ENCODE measurements at places on chromosomes 5 and 9. TPM values are rescaled to one million over a fixed set of nuclear protein-coding genes. Genes with fewer than 3 reads are reported as not detected.

Gene AK8
- total RNA-seq, result not detected

Gene FAM153A
- total RNA-seq, result 3.3 TPM

Gene FAT2
- total RNA-seq, result not detected

Gene ANKRD18A
- 14.9 TPM for total RNA-seq

Gene SPZ1
- not detected for total RNA-seq

Gene KIAA1958
- 17.2 TPM for total RNA-seq

Gene PTGS1
- 6.4 TPM for total RNA-seq

Gene ROPN1L
- not detected for total RNA-seq

Gene PCDHA9
- total RNA-seq, result 0.83 TPM

DNA sequence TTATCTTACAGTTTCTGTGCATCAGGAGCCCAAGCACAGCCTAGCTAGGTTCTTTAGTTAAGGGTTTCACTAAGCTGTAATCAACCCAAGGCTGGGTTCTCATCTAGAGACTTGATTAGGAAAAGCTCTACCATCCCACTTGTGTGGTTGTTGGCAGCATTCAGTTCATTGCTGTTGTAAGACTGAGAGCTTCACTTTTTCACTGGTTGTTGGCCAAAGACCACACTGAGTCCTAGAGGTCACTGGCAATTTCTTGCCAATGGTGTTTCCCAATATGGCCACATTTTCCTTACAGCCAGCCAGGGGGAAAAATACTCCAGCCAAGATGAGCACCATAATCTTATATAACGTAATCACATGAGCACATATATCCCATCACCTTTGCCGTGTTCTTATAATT is 74.3 kb downstream of the SMIM15 start:
- DNase-seq, result no peak
- H3K27me3 ChIP-seq, result no peaks in the 10 kb centered on the region
- H3K36me3 ChIP-seq, result no peaks in the 10 kb centered on the region

DNA sequence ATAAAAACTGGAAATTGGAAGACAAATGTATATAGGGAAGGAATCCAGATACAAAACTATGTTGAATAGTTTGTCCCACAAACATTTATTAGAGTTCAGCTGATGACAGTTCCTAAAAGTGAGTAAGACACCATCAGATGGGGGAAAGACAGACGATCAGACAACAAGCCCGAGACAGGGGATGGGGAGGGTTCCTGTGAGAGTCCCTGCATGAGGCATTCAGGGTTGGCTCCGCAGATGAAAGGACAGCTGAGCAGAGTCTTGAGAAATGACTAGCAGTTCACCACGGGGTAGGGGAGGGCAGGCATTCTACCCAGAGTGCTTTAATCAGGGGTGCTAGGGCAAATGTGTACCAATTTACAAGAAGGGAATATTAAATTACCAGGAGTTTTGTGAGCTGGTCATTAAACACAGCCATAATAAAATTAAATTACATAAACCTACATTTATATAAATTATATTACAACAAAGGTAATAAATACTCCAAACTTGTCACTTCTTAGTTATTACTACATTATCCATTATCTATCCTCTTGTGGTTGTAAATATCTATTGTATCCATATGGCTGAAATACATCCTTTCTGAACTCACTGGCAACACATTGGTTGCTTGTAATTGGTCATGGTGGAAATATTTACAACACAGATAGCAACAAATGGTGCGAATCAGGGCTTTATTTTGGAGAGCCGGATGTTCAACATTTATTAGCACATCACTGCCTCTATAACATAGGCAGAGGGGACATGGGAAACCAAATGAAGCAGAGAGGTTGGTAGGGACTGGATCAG is 27.8 kb downstream of the TNFSF15 start:
- H3K27me3 ChIP-seq, result no peaks in the 10 kb centered on the region
- no peaks in the 10 kb centered on the region for H3K36me3 ChIP-seq
- DNase-seq, result no peak
- no peak overlapping the region for H3K4me3 ChIP-seq
- H3K27ac ChIP-seq, result no peak overlapping the region

- H3K36me3 ChIP-seq, result no peaks in the 10 kb centered on the region
- H3K27me3 ChIP-seq, result no peaks in the 10 kb centered on the region
- no peak overlapping the region for H3K27ac ChIP-seq
- no peak for DNase-seq
These were observed 23.1 kb downstream of the PRELID2 start for GRCh38 chr5:145811834-145812625.

DNA sequence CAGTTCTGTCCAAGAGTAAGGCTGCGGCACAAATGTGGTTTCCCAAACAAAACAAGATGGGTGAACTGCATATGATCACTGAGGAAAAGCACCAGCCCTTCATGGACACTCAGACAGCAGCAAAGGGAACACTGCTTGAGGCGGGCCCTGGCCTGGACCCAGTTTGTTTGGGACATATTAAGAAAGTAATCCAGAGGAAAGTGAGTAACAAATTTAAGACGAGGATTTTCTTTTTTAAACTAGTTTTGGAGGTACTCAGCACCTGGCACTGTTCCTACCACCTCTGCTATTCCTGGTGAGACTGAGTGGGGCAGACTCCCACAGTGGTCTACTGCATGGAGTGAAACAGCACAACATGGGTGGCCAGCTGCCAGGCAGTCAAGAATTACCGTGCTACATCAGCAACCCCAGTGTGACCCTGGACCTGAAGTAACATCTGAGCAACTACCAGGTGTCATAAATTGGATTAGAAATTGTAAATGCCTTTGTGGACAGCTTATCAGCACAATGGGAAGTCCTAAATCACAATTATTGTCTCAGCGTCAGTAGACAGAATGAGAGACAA is 28.5 kb downstream of the P4HA2 start:
- H3K27ac ChIP-seq, result no peak overlapping the region
- no peaks in the 10 kb centered on the region for H3K27me3 ChIP-seq

DNA sequence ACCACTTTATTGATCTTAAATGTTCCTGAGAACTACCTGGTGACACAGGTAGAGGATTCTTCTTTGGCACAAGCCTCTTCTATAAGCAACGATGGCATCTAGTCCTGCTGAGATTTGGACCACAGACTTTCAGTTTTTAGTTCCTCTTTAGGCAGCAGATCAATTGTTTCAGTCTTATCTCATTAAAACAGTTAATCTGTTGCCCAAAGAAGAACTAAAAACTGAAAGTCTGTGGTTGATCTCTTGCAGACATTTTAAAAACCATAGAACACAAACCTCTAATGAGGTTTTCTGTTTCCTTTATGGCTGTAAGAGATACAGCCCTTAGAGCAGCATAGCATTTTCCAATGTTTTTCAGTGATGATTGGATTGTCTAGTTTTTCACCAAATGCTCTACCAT is 480.9 kb downstream of the MTRR start:
- no peaks in the 10 kb centered on the region for H3K4me1 ChIP-seq
- H3K4me3 ChIP-seq, result no peak overlapping the region
- no peaks in the 10 kb centered on the region for H3K36me3 ChIP-seq
- no peak for DNase-seq
- H3K27me3 ChIP-seq, result no peaks in the 10 kb centered on the region
- no peak overlapping the region for H3K27ac ChIP-seq

DNA sequence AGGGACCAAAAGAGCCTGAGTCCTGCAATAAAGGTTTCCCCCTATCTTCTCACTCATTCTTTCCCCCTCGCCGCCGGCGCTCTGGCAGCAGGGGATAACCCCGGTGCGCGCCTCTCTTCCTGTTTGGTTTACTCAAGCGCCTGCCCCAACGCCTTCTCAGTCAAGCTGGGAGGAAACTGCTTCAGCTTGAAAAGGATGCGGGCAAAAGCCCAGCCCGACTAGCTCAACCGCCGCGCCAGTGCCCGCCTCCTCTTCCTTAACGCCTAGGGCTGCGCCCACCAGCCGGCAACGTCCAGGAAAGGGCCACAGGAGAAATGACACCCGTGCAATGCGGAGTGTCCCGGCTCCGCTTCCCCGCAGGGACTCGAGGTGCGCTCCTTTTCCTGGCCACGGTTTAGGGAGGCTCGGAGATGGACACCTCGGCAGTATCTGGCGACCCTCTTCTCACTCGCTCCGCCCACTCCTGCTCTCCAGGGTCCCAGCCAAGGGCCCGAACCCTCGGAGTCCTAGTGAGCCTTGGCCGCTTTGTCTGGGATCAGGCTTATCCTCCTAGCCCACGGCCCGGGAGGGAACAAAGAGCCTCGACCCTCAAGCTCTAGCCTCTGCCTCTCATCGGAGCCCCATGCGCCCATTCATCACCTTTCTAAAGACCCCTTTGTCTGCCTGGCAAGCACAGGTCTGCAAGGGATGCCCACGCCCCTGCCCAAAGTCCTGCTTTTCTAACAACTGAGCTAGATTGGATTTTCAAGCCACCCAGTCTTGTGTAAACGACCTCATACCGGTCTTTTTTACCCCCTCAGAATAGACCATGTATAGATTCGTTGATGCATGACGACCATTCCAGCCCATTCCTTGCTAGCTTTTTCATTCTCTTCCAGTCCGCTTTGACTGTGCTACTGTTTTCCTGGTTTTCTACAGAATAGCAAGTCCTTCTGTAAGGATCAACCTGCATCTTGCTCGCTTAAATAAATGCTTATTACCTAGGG is 2.0 kb downstream of the ST8SIA4 start:
- H3K4me1 ChIP-seq, result peaks cover 6% of the 10 kb centered on the region
- peak overlapping the region; percentile 51 for H3K4me3 ChIP-seq
- no peaks in the 10 kb centered on the region for H3K27me3 ChIP-seq
- peak overlapping the region; percentile 86 for H3K27ac ChIP-seq

DNA sequence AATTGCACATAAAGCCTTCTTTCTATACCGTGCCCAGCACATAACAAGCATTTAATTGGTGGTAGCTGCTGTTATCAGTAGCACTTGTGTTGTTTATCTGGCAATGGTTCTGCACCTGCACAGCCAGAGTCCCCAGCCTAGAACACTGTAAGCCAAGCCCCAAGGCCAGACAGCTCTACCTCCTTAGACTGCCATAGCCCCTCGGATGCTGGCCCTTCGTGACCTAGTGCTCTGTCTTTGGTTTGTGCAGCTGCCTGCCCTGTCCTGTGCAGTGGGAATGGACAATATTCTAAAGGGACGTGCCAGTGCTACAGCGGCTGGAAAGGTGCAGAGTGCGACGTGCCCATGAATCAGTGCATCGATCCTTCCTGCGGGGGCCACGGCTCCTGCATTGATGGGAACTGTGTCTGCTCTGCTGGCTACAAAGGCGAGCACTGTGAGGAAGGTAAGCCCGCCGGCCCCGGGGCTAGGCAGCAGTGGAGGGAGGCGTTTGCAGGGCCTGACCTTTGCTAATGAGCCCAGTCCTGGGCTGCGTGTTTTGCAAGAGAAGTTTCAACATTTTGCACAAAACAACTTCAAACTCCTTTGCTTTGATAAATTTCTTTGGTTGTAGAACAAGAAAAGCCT is 173.3 kb upstream of the WWC1 start:
- no peak for DNase-seq
- H3K4me1 ChIP-seq, result no peaks in the 10 kb centered on the region
- H3K4me3 ChIP-seq, result no peak overlapping the region
- H3K36me3 ChIP-seq, result no peaks in the 10 kb centered on the region
- no peak overlapping the region for H3K27ac ChIP-seq

GRCh38 chr9:128159522-128159783 is 612 bp upstream of the BBLN start:
- H3K27ac ChIP-seq, result peak overlapping the region; percentile 76
- no peaks in the 10 kb centered on the region for H3K27me3 ChIP-seq
- peak overlapping the region; percentile 69 for H3K4me3 ChIP-seq
- DNase-seq, result peak; percentile 58
- no peaks in the 10 kb centered on the region for H3K36me3 ChIP-seq

DNA sequence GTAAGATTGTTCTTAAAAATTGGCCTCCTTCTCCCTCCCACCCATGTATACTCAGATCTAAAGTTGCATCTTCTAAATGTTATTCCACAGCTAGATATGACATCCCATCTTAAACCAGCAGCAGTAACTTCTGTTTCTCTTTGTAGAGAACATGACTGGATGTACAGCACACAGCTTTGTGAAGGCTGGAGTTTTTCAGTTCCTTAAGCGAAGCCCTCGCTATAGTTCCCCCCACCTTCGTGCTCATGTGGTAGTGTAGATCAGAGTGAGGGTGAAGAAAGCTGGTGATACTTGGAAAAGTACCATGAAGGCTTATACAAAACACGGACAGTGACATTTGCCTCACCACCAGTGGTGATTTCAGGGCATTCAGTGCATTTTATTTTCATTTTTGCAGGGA is 137.5 kb downstream of the MAT2B start:
- H3K4me3 ChIP-seq, result no peak overlapping the region
- H3K4me1 ChIP-seq, result no peaks in the 10 kb centered on the region
- no peak for DNase-seq

GRCh38 chr5:68431601-68432337 is 216.2 kb downstream of the PIK3R1 start:
- H3K36me3 ChIP-seq, result no peaks in the 10 kb centered on the region
- H3K4me1 ChIP-seq, result peaks cover 12% of the 10 kb centered on the region
- H3K27me3 ChIP-seq, result no peaks in the 10 kb centered on the region
- no peak overlapping the region for H3K27ac ChIP-seq
- DNase-seq, result no peak
- no peak overlapping the region for H3K4me3 ChIP-seq

GRCh38 chr5:55747778-55748318 is 10.0 kb downstream of the DDX4 start:
- DNase-seq, result no peak
- no peaks in the 10 kb centered on the region for H3K4me1 ChIP-seq
- no peaks in the 10 kb centered on the region for H3K27me3 ChIP-seq
- H3K36me3 ChIP-seq, result no peaks in the 10 kb centered on the region
- H3K27ac ChIP-seq, result no peak overlapping the region

Measured in Peyer's patch (tissue), 4 donors.